GM12865 (cell line): ENCODE measurements at places on chromosomes 6 and 20.
A peak's percentile ranks its signal among the peaks of the same experiment; 100 is the strongest.

DNA sequence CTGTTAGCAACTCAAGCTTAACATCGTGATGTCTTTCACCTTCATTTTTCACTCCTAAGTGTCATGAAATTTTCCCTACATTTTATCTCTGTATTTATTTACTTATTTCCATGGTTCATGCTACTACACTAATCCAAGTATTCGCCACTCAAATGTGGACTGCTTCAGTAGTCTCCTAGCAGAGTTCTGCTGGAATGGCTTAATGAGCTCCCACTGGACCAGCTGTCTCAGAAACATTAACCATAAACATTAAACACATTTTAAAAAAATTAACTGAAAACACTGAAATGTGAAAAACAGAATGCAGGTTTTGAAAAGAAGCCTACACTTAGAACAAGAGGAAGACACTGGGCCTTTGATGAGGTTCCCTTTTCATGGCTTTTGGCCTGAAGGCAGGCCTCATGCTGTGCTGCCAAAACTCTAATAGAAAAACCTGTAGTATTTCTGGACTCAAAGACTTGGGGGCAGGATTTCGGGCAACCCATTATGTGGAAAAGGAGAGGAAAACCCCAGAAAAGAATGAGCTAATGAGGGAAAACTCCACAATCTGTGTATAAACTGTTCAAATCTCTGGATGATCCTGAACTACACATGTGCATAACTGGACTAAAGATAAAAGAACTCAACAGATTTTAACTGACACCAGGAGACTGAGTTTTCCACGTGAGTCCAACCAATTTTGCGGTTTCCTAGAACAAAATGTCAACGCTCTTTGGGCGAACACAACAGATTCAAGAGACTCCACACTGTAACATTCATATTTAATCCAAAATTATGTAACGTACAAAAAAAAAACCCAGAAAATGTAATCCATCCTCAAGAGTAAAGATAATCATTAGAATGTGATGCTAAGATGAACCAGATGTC lies 33.0 kb downstream of the SAMD3 start:
- no peak for DNase-seq

DNA sequence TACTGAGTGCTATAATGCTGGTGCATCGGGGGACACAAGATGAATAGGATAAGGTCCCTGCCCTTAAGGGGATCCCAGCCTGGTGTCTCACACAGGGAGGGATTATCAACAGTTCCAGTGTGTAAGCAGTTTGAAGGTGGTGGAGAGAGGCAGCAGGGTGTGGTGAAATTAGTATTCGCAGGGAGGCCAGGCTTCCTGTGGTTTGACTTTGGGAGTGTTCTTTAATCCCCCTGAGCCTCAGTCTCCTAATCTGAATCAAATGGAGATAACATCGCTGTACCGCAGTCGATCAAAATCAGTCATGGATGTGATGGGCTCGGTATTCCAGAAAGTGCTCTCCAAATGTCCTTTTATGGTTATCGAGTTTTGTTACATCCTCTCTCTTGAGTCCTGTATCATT lies 288.1 kb upstream of the SUPT3H start:
- no peak for DNase-seq

- DNase-seq = no peak
Observed at GRCh38 chr20:40875116-40876085, 153.2 kb upstream of the TOP1 start.

DNA sequence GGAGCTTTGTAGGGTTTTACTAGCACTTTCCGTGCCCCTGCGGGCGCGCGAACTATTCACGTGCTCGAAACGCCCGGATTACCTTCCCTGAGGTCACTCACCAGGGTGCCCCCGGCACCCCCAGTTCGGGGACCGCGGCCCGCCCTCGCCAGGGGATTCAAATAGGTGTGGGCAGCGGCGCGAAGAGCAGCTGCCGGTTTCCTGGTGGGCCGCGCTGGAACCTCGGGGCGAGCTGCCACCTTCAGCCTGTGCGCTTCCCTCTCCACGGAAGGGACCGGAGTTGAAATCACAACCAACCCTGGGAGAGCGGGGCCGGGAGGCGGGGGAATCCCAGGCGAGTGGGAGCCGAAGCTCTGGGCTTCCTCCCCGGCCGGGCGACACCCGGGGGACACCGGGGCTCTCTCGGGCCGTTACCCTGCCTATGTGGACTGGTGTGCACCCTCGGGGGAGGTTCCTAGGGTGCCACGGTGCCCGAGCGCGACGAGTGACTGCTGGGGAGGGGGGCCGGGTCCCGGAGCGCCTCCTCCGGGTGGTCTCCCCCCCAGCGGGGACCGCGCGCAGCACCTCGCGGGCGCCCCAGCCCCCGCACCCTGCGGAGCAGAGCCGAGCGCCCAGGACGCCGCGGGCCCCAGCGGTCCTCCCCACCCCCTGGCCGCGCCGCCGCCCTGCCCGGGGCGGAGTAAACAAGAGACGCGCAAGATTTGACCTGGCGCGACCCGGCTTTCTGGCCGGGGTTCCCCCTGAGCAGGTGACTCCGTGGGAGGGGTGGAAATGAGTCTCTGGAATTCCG lies 2.1 kb upstream of the HIVEP2 start:
- peak; percentile 90 for DNase-seq

DNA sequence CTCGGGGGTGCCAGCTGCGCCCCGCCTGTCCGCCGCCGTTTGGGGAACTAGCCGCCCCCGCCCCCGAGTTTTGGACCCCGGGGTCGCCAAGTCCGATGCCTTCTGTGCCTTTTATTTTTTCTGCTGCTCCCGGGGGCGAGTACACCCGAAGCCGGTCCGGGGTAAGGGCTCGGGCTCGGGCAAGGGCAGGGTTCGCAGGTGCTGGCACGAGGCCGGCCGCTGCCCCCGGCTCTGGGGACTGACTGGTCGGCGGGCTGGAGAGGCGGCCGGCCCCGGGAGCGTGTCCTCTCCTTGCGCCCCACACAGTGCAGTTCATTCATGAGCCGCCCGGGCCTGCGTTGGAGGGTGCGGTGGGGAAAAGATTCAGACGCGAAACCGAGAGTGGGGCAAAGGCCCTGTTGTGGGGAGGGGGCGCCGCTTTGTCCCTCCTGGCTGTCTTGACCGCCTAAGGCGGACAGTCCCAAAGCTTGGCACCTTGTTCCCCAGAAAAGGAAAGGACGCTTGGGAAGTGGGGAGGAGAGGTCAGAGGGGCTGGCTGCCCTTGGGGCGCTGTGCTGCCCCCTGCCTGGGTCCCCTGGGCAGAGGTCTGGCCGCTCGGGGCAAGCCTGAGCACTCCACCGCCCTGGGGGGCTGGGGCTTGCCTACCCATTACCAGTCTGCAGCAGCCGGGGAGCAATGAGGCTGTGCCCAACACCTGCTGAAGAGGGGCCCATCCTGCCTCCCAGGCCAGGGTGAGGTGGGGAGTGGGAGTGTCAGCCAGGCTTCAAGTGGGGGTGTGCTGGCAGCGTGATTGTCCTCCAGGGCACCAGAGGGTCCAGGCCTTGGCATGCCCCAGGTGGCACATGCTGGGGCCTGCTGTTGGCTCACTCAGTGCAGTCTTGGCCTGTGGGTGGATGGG lies 915 bp downstream of the TMEM63B start:
- DNase-seq = peak; percentile 41

GRCh38 chr6:79158856-79159516 lies 75.5 kb downstream of the HMGN3 start:
- no peak for DNase-seq

- no peak for DNase-seq
Observed at GRCh38 chr20:36924167-36925045, 27.1 kb downstream of the SAMHD1 start.

GRCh38 chr6:74100719-74101287 lies 404.8 kb downstream of the CD109 start:
- DNase-seq = no peak

- DNase-seq = no peak
Observed at GRCh38 chr6:131524695-131525336, 48.2 kb upstream of the ARG1 start.
